HFFc6 (cell line): ENCODE measurements at places on chromosomes 12 and 14. TPM values are rescaled to one million over a fixed set of nuclear protein-coding genes. Genes with fewer than 3 reads are reported as not detected.
A peak's percentile ranks its signal among the peaks of the same experiment; 100 is the strongest.

DNA sequence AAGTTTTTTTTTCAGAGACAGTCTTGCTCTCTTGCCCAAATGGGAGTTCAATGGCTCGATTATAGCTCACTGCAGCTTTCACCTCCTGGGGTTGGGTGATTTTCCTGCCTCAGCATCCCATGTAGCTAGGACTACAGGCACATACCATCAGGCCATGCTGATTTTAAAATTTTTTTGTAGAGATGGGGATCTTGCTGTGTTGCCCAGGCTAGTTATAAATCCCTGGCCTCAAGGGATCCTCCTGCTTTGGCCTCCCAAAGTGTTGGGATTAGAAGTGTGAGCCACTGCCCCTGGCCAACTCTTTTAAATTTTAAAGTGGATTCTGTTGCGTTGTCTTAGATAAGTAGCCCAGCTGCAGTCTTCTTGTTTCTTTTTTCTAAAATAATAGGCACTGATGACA, 115.8 kb downstream of the RAD51B start:
- peaks cover 12% of the 10 kb centered on the region for H3K4me1 ChIP-seq
- no peaks in the 10 kb centered on the region for H3K36me3 ChIP-seq
- no peak overlapping the region for H3K27ac ChIP-seq
- H3K27me3 ChIP-seq, result no peaks in the 10 kb centered on the region
- no peak overlapping the region for H3K4me3 ChIP-seq
- no peak for DNase-seq

The WSCD2 gene
- not detected in 3 replicates for total RNA-seq

DNA sequence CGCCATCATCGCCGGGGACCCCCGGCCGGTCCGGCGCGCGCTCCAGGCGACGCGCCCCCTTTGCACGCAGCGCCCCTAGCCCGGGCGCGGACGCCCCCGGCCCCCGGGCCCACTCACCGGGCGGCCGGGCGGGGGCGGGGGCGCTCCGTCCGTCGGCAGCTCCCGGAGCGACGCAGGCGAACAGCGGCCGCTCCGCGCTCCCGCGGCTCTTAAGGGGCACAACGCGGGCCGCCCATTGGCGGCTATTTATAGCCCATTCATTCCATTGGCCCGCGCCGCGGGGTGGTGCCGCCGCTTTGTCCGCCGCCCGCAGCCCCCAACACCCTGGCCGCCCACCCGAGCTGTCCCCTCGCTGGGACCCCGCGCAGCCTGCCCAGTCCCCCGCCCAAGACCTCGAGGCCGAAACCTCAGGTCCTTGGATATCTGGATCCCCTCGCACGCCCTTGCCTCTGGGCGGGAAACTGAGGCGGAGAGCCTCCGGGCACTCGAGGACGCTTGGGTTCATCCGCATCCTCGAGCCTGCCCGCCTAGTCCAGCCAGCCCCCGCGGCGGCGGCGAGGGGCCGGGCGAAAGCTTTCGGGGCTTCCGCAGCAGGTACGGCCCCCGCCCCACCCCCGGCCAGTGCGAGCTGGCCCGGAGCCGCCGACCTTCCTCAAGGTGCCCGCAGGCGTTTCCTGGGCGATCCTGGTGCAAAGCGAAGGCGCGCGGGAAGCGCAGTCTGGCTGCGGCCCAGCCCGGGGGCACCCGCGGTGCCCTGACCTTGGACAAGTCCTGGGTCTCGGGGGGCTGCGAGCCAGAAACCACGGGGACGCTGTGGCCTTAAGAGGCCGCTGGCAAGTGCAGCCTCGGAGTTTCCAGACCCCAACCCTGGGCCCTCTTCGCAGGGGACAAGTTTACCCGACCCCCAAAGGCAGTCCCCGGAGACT, at the start of gene CKB:
CKB (minus strand) TSS at position 182 of the 926 bp plus-strand sequence. CDS start 337 bp downstream, outside the sequence.
- H3K36me3 ChIP-seq, result no peaks in the 10 kb centered on the region
- DNase-seq, result no peak
- H3K27me3 ChIP-seq, result peaks cover 8% of the 10 kb centered on the region

The BDKRB1 gene
- total RNA-seq, result 41.5 to 59.2 TPM (median 57.6 TPM) in 3 replicates

GRCh38 chr12:123659996-123660727, 10.8 kb upstream of the TCTN2 start:
- H3K27ac ChIP-seq, result peak overlapping the region; percentile 96
- H3K36me3 ChIP-seq, result peaks cover 58% of the 10 kb centered on the region
- peaks cover 33% of the 10 kb centered on the region for H3K4me1 ChIP-seq
- DNase-seq, result peak; percentile 94
- peaks cover 5% of the 10 kb centered on the region for H3K27me3 ChIP-seq

DNA sequence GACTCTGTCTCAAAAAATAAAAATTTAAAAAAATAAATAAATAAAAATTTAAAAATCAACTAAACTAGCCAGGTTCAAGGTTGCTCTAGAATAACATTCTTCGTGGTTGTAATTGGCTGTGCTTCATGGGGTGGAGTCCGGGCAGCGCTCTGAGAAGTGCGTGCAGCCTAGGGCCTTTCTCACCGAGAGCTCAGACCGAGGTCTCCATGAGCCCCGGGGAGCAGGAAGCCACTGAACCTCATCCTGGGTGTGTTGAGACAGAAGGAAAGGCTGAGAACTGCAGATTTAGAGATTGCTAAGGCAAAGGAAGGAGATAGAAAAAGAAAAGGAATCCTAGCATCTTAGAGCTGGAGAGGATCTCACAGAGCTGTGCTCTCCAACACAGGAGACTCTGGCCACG, 14.7 kb downstream of the P2RX4 start:
- no peaks in the 10 kb centered on the region for H3K27me3 ChIP-seq
- H3K4me3 ChIP-seq, result no peak overlapping the region; the same call in 1 of the 2 replicates
- H3K4me1 ChIP-seq, result no peaks in the 10 kb centered on the region; the same call in 1 of the 2 replicates
- H3K36me3 ChIP-seq, result no peaks in the 10 kb centered on the region
- no peak for DNase-seq
- H3K27ac ChIP-seq, result no peak overlapping the region

- H3K27me3 ChIP-seq, result peaks cover 62% of the 10 kb centered on the region
- H3K36me3 ChIP-seq, result no peaks in the 10 kb centered on the region
- no peak overlapping the region for H3K27ac ChIP-seq
- H3K4me3 ChIP-seq, result no peak overlapping the region
- DNase-seq, result no peak
Measured at GRCh38 chr14:67524634-67524963, 8.5 kb upstream of the PLEKHH1 start.

- no peaks in the 10 kb centered on the region for H3K36me3 ChIP-seq
- H3K27me3 ChIP-seq, result peaks cover 3% of the 10 kb centered on the region
- no peak overlapping the region for H3K4me3 ChIP-seq
- H3K27ac ChIP-seq, result no peak overlapping the region
- no peak for DNase-seq
Measured at GRCh38 chr14:96634896-96635295, 132.7 kb downstream of the PAPOLA start.

DNA sequence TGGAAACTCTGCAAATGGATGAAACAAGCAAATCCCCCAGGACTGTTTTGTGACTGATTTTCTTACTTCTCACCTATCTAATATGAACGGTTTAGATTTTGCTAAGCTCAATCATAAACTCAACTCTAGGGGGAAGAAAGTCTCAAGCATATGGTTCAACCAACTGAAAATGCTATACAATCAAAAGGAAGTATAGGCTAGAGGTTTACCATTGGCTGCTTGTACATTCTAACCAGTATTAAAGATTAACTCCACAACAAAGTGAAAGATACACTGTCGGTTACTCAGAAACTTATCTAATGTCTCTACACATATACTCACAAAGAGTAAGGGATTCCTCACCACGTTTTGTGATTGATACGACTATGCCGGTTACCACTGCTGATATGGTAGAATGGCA, 281.8 kb upstream of the SOX5 start:
- H3K4me1 ChIP-seq, result no peaks in the 10 kb centered on the region
- no peaks in the 10 kb centered on the region for H3K36me3 ChIP-seq
- no peaks in the 10 kb centered on the region for H3K27me3 ChIP-seq
- H3K4me3 ChIP-seq, result no peak overlapping the region

The C12orf50 gene
- total RNA-seq, result not detected in 2 replicates

The KRT78 gene
- total RNA-seq, result not detected in 2 replicates

The PUS7L gene
- total RNA-seq, result 15.9 to 20.5 TPM (median 16.6 TPM) in 3 replicates

DNA sequence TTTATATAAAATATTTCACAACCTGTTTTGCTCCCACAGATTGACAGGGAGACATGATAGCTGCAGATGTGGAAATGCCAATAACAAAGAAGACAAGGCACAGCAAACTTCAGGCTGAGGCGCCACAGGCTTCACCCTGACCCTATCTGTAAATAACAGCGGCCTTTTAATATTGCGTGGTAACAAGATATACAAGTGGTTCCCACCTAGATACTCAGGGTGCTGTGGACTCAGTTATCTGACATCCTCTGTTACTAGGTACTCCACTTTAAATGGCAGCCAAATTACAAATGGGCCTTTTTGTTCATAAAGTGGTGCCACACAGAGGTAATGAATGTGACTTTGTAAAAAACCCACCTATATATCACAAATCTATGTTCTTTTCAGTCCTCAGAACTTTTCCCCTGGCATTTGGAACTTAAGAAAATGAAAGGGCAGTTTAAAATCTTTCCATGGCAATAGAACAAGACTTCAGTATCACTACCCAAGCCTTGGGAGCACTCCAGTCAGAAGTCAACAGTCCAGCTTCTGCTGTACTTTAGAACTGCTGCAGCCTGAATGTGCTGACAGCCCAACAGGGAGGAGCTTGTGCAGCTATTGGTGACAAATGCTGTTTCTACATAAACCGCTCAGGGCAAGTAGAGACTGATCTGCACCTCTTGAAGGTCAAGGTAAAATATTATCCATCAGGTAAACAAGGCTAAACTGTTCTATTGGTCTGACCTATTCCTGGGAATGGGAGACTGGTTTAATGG, 86.2 kb upstream of the DCD start:
- H3K27ac ChIP-seq, result no peak overlapping the region
- no peak overlapping the region for H3K4me3 ChIP-seq
- no peaks in the 10 kb centered on the region for H3K4me1 ChIP-seq
- peaks cover 9% of the 10 kb centered on the region; the same call in 1 of the 2 replicates for H3K27me3 ChIP-seq
- H3K36me3 ChIP-seq, result no peaks in the 10 kb centered on the region

DNA sequence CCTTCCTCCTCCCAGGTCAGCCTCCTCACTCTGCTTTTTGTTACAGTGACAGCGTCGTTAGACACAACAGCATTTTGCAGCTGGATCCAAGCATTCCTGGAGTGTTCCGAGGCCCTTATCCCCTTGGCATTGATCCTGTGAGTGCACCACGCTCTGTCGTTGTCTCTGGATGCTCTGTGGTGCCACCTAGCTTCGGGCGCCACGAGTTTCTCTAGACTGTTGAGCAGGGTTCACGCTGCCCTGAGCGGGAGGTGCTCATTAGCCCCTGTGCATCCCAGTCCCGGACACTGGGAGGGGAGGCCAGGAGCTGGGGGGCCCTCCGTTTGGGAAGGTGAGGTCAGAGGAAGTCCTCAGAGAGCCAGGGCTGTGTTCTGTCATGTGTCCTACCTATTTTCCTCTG, 17.3 kb upstream of the DNAH10 start:
- no peak for DNase-seq
- no peaks in the 10 kb centered on the region for H3K4me1 ChIP-seq
- H3K27ac ChIP-seq, result no peak overlapping the region
- H3K36me3 ChIP-seq, result peaks cover 15% of the 10 kb centered on the region
- no peaks in the 10 kb centered on the region for H3K27me3 ChIP-seq
- no peak overlapping the region for H3K4me3 ChIP-seq

The LRRC10 gene
- total RNA-seq, result not detected in 3 replicates
